Stimulated activated CD4-positive, alpha-beta T cell treated with anti-CD3 and anti-CD28 coated beads, Interleukin-12 subunit alpha, Interleukin-12 subunit beta, amount 100 ng/mL, for 48 hours (primary cell): ENCODE measurements at places on chromosomes 1 and 21.
A peak's percentile ranks its signal among the peaks of the same experiment; 100 is the strongest.

DNA sequence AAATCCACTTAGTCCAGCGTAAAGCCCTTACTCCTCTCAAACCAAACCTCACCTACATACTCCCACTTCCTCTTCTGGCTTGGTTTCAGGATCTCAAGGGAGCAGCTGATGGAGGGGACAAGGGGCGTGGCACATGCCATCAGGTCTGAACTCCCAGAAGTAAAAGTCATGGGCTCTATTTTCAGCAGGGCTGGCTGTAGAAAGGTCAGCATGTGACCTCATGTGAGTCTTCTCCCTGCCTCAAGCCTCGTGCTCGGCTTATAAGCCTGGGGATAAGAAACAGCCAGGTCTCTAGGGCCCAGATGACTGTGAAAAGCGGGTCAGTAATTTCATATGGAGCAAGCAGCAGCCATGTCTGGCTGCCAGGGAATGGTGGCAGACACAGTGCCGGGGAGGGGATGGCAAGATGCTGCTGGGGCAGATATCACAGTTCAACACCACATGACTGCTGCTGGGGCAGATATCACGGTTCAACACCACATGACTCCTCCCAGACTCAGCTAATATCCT, 227.9 kb downstream of the KCNH1 start:
- no peak for DNase-seq

DNA sequence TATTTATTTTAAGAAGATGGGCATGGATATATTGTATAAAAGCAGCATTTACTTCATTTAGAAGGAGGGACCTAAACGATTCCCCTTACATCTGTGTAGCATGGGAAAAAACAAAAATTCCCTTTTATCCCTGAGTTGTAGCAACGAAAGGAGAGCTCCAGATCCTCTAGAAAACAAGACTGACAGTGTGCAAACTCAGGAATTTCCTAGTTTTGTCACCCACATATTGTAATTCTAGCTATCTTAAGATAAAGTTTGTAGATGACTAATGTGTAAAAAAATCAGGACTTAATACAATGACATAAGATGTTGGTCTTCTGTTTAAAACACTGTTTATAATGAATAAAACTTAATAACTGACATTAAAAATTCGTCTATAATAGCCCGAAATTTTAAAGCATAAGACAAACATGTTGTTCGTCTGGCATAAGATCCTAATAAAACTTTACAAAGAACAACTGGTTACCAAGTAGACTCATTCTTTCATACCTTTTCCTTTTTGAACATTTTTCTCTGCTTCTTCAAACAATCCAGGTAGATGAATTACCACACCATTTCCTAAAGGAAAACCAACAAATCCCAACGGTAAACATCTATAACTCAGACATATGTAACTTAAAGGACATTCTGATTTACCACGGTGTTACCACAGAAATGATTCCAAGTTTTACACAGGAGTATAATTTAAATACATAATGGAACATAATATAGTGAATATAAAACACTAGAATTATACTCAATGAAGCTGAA, 15.2 kb downstream of the ADSS2 start:
- no peak for DNase-seq

GRCh38 chr21:29164323-29164942, 34.0 kb downstream of the MAP3K7CL start:
- DNase-seq = no peak

GRCh38 chr1:233794863-233795262, 109.6 kb upstream of the SLC35F3 start:
- no peak for DNase-seq

DNA sequence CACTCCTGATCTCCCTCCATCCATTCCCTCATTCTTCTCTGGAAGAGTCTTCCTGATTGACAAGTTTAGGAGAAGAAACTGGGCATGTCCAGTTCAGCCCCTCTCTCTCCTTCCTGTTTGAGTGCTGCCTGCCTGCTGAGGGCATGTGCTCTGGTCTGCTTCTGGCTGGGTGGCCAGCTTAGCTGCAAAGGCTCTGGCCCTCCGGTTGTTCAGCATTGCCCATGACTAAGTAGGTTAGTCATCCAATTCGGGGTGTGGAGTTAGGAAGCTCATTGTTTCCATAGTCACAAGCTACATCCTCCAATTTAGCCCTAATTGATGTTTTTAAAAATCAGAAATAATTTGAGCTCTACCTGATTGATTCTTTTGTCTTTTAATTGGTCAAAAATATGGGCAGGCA, 25.6 kb upstream of the PLA2G2E start:
- DNase-seq = no peak

DNA sequence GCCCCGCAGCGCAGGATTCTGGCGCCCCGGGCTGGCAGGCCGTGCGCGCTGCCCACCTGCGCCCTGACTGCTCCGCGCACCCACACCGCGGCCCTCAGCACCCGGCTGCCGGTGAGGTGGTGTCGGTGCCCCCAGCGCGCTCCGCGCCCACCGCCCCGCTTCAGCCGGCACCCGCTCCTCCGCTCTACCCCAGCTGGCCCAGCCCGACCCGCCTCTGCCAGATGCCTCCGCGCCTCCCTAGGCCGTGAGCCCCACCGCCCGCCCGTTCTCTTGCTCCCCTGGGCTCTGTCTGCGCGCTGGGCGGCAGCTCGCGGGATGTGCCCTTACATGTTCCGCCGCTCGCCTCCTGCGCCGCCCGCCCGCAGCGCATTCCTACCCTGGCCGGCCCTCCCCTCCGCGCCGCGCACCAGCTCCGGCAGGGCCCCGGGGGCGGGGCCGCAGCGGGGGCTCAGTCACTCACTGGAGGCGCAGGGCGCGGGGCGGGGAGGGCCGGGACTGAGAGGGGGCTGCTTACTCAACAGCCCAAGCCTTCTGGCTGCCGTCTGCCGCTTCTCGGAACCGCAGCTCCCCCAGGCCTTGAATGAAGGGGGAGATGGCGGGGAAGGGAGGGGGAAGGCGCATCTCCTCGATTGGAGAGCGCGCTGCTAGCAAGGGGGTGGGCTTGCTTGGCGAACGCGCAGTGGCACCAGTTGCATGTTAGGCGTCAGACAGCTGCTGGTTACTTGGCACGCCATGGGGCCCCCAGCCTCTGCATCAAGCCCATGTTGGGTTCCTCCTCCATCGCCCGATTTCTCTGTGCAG, at the start of gene PHLDA3:
Gene PHLDA3, minus strand, starts transcription at position 345 of the 801 bp plus-strand sequence. CDS start 402 bp downstream, outside the sequence.
- peak; percentile 34 for DNase-seq

DNA sequence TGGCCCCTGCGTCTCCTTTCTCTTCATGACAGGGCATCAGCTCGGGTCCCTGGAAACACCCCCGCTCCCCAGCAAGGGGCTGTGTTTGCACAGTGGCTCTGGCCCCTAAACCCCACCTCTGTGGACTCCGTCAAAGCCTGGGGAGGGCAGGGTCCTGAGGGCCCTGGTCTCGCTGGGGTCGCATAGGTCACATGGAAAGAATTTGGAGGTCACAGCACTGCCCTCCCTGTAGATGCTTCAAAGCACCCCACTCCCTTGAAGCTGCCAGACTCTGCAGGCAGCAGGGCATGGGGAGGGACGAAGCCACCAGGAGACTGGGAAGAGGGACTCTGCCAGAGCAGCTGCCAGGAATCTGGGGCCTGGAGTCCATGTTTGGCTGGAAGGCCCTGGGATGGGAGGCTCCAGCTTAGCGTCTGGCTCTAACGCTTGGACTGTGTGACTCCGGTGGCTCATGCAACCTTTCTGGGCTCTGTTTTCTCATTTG, 36.6 kb upstream of the ECE1 start:
- DNase-seq = no peak

DNA sequence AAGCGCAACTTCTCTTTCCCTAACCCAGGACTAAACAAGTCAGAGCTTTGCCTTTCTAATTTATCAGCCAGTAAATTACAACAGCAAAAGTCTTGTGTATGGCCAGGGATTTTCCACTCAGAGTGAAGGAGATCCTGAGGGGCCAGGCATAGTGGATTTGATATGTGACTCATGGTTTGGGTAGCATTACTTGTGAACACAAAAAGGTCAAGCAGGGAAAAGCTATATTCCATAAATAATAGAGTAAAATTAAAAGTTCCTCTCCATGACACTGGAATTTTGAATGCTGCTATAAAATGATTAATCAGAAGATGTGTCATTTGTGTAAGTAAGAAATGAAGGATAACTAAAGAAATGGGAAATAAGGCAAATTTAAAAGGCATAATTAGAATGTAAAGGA, 284.8 kb downstream of the HLX start:
- DNase-seq = no peak

DNA sequence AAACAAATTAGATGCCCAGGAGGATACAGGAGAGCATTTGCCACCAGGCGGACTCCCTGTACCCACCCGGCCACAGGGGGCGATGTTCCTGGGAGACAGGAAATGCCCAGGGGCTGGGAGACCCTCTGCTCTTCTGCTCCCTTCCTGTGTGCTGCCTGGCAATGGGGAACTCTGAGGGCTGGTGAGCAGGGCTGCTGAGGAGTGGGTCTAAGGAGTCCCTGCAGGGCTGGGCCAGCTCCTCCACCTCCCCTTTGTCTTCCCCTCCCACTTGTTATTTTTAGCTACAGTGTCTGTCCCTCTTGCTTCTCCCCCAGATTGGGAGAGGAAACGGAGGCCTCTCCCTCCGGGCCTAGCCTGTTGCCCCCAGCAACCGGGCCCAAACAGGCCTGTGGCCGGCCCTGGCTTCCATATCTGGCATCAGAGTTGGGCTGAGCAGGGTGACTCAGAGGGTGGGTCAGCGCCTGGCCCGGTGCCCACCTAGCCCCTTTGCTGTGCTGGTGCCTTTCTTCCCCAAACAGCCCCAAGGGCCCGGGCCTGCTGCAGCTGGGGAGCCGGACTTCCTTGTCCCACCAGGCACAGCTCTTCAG, 11.6 kb downstream of the LMNA start:
- no peak for DNase-seq

DNA sequence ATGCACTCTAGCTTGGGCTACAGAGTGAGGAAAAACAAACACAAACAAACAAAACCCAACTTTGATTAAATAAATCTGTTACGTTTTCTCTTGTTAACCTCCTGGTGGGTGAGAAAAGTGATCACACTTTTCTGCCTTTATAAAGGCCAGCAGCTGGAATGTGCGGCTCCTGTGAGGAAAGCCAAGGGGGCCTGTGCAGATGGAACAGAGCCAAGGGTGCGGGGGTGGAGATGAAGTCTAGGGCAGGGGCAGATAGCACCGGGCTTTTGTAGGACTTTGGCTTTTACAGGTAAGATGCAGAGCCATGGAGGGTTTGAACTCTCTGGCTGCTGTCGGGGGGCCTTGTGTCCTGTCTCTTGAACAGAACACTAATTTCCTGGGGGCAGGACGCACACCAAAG, 40.7 kb upstream of the GPR37L1 start:
- no peak for DNase-seq

DNA sequence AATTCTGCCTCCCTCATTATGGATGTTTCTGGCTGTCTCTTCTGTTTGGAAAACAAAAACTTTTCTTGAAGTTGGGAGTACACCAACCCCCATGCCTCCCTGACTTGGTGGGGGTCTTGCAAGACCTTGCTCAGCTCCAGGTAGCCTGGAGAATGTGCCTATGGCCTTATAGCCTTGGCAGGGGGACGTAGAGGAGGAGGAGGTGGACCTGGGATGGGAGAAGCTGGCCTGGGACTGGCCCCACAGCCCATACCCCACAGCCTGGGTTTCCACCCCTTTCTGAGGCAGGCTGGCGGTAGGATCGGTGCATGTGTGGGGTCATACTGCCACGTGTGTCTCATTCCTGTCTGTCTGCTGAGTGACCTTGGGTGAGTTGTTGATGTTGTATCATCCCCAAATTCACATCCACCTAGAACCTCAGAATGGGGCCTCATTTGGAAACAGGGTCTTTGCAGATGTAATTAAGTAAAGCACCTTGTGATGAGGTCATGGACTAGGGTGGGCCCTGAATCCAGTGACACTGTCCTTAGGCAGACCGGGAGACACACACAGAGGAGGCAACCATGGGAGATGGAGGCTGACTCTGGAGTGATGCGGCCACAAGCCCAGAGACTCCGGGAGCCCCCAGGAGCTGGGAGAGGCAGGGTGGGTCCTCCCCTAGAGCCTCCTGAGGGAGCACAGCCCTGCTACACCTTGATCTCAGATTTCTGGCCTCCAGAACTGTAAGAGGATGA, 18.5 kb downstream of the OBSCN start:
- DNase-seq = no peak

GRCh38 chr1:22341791-22342605, 109.7 kb upstream of the ZBTB40 start:
- DNase-seq = no peak

DNA sequence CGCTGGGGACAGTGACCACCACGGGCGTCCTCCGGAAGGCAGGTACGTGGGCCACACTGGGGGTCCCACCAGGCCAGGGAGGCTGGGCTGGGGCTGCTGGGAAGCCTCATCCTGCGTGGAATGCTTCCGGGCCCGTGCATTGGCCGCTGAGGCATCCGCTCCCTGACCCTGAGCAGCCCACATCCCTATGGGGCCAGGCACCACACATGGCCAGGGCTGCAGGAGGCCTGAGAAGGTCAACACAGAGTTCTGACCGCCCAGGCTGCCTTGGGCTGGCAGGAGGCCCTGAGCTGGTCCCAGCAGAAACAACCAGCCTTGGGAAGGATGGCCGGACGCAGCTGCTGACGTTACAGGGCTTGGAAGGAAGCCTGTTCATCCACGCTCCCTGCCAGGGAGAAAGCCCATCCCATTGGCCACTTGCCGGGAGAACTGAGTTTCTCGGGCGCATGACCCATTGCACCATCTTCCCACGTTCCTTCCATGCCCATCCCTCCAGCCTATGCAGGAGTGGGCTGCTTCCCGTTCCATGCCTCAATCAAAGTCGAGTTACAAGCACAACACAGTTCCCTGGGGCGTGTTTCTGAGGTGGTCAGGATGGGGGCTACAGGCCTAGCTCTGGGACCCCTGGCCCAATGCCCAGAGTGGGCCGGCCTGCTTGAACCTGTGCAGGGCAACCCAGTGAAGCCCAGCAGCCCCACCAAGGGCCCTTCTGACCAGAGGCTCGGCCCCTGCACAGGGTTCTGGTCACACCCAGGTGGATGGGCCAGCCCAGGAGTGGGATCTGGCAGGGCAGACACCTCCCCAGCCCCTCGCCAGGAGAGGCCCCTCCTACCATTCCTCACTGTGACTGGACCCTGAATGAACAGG, 31.7 kb downstream of the TRIM11 start:
- no peak for DNase-seq

DNA sequence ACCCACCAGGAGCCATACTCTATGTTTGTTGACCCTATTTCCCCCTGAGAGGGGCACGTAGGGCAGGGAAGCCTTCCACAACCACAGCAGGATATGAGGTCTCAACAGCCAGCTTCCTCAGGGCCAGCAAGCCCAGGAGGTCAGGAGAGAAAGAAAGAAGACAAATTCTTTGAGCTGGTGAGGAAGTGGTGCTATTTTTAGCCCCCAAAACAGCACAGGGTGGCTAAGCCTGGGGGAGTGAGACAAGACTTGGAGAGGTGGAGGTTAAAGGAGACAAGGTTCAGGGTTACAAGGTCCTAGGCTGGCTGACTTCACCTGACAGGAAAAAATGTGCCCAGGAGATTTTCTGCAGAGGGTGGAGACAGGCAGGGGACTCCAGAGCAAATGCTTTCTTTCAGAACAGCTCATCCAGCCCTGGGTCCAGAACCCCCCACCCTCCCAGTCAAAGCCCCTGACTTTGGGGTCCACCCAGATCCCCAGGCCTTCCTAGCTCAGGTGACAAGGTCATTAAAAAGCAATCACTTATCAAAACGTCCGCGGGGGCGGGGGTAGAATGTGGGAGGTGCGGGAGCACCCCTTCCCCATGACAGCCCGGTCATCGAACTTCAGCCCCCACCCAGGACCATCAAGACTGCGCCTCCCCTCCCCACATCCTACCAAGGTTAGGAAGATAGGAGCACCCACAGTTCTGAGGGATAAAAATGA, 1.3 kb downstream of the SV2A start:
- no peak for DNase-seq
